ENCODE measurements at places on chromosomes 7 and 10.

GRCh38 chr7:50397320-50397970 is 52.7 kb downstream of the FIGNL1 start:
- no peak for DNase-seq

DNA sequence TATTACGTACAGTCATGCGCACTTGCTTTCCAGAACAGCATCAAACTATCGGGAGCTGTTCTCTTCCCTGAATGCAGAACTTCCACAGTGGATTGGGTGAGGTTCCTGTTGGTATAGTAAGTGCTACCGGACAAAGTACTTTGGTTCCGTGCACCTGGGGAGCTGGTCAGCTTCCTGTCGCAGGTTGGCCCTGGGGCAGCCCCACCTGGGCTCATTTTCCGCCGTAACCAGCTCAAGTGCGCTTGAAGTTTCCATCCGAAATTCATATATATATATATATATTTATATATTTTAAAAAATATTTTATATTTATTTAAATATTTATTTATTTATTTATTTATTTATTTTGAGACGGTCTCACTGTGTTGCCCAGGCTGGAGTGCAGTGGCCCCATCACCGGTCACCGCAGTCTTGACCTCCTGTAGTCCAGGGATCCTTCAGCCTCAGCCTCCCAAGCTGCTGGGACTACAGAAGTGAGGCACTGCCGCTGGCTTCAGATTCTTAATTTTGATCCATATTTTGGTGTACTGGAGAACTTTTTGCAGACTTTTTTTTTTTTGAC is 6.5 kb downstream of the SCART1 start:
- no peak for DNase-seq

DNA sequence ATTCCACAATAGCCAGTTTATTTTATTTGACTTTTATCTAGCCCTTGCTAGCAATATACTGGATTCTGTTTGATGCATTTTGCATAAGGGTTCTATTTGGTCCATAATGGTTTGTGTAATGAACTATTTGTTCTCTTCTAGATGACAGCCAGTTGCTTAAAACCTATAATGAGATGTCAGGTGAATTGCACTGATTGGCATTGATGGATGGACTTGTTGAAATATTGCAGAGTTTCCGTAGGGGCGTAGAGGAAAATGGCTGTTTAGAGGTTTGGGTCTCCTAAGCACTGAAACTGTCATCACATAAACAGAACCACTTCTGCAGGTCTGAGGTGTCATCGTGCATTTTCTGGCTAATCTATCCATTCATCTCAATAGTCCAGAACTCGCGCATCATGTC is 124.9 kb upstream of the HDAC9 start:
- DNase-seq = no peak

- DNase-seq = no peak
These were observed 4.9 kb upstream of the RRP12 start for GRCh38 chr10:97406064-97406463.

DNA sequence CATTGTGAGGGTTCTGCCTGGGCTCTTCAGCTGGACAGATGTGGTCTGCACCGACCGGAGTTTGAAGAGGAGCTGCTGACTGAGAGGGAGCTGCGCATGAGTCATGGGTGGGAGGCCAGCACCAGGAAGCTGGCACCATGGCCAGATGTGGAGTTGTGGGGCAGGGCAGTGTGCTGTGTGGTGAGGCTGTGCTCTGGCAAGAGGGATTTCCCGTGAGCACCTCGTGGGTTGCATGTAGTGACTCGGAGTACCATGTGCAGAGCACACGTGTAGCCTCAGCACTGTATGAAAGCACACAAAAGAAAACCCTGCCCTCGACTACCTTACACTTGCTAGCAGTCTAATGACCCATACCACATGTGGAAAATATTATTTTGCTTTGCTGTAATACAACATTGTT is 103.4 kb downstream of the WNT2 start:
- no peak for DNase-seq

GRCh38 chr7:101666741-101667140 is 37.6 kb upstream of the MYL10 start:
- DNase-seq = no peak

DNA sequence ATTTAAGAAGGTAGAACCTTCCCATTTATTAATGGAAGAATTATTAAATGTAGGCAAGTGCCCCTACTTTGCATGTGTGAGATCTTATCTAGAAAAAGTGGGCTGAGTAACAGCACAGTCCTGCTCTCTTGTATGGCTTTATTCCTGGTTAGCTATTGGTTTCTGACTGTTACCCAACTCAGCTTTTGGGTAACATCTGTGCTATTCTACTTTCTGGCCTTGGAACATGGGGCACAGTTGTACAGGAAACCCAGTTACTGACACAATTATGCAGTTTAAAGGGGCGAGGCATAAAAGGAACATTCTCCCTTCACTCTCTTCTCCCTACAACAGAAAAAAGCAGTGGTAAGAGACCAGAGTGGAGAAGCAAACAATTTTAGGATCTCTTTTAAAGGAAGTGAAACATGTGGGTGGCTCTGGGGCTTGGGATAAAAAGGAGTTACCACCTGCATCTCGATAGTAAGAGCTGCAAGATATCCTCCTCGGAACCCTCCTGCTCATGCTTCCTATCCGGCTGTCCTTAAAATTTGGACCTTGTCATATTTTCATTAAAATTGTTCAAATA is 16.0 kb downstream of the NUDT5 start:
- DNase-seq = no peak

GRCh38 chr10:61547297-61547696 is 94.1 kb upstream of the TMEM26 start:
- no peak for DNase-seq

GRCh38 chr7:24835643-24836042 is 78.4 kb upstream of the GSDME start:
- DNase-seq = no peak

GRCh38 chr10:124177180-124177518 is 83.8 kb upstream of the CHST15 start:
- no peak for DNase-seq

GRCh38 chr10:122244001-122244975 is 26.8 kb upstream of the BTBD16 start:
- DNase-seq = no peak

DNA sequence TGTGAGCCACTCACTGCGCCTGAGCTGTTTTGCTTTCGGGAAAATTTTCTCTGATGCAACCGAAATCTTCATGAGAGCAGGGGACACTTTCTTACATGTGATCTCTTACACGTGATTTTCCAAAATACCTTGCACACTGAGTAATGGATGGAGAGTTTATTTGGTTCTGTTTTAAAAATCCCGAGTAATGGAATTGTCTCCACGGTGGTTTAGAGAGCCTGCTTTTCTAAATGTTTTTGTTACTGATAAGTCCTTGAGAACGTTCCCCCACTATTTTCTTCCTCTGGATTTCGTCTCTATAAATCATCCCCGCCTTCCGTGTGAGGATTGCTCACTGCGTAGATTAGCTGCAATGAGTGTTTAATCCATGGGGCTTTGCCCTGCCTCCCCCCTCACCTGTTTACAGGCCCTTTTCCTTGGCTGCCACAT is 25.7 kb downstream of the CAMK1D start:
- no peak for DNase-seq

DNA sequence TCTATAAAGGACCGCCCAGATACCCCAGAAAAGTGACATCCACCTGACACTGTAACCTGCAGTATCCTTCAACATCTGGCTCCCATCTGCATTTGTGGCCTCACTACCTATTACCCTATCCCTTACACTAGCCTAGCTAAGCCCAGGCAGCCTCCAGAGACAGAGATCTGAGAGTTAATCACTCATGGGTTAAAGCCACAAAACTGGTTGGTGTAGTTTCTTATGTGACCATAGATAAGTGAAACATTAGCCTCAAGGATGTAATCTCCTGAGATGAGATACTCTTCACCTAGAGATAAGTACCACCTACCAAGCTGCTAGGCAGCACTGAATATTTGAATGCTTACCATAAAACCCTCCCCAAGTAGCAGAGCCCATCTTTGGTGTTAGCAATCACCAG is 35.4 kb downstream of the CTTNBP2 start:
- DNase-seq = no peak

- peak; percentile 22 for DNase-seq
These were observed 2.0 kb downstream of the YWHAG start for GRCh38 chr7:76356823-76357222.

DNA sequence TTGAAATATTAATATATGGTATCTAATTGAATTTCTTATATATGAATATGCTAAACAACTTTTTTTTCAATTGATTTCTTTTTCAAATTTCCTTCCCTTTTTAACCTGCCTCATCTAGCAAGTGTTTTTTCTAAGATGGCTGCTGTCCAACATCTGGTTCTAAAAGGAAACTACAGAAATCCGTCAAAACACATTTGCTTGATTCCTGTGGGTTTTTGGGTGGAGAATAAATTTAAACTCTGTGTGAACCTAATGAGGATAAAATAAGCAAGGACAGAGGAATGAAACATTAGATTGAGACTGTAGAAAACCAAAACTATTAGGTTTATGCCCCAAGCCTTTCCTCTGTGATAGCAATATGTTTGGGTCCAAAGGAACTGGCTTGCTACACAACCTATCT is 75.5 kb upstream of the STARD3NL start:
- DNase-seq = no peak

GRCh38 chr7:84847038-84847437 is 339.8 kb downstream of the SEMA3D start:
- DNase-seq = no peak

DNA sequence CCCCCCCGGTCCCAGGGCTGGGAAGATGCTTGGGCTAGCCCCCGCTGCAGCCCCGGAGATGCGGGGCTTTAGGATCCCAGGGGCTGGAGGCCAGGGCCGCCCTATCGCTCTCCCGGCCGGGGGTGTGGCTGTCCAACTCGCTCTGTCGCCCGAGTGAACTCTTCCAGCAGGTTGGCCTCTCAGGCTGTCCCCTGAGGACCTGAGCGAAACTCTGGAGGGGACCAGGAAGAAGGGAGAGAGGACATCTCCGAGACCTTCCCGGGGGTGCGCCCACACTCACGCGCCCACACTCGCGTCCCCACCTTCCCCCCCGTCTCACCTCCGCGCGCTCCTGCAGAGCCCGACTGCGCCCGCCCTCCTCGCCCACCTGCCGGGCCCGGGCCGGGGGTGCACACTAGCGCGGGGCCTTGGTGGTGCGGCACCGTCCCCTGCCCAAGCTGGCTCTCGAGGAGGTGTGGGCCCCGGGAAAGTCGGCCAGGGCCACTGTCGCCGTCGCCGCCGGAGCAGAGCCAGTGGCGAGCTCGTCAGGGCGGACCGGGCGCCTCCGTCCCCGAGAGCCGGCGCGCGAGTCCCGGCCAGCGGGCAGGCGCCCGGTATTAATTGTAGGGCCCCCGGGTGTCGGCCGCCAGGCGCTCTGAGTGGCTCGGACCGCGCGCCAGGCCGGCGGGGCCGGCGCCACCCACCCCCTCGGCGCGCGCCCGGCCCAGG is 101.7 kb upstream of the SVIL start:
- DNase-seq = peak; percentile 3

- DNase-seq = no peak
These were observed 95.1 kb upstream of the PFKP start for GRCh38 chr10:2972216-2972615.

DNA sequence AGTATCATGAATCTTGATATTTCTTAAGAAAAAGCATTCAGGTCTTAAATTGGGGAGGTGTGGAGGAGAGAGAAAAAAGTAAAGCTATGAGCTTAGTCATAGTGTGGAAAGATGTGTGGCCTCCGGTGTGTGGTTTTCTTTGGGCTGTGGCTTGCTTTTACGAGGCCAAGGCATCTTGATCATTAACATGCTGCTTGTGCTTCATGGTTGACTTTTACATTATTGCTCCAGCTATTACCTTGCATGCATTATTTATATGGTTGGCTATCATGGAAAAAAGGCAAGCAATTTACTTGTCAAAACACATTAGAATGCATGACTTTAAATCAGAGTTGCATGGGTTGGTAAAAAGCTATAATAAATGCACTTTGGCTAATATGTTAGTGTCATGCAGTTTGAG is 300.7 kb upstream of the ADARB2 start:
- DNase-seq = no peak

- no peak for DNase-seq
These were observed 169.2 kb upstream of the CDC14C start for GRCh38 chr7:48755061-48755555.

DNA sequence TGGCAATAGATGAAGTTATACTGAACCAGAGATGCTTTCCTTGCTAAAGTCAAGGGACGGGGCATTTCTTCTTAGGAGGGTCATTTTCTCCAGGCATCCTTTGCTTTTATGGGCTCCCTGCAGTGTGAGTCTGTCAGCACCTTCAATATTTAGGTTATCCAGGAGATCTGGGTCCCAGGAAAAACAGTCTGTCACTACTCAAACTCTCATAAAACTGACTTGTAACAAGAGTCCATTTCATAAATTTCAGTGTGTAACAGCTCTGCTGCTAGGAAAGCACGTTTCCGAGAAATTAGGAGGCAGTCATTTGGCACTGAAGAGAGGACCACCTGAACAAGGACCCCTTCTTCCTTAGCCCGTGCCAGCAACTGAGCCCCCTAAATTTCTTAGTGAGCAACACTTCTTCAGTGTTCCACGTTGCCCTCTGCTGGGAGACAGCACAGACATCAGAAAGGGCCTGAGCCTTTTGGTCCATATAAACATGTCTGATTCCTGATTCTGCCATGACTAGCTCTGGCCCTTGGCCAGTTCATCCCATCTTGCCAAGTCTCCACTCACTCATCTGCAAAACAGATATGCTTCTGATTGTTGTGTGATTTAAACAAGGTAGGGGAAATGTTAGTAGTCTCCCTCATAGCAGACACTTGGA is 7.2 kb downstream of the GCC1 start:
- no peak for DNase-seq

DNA sequence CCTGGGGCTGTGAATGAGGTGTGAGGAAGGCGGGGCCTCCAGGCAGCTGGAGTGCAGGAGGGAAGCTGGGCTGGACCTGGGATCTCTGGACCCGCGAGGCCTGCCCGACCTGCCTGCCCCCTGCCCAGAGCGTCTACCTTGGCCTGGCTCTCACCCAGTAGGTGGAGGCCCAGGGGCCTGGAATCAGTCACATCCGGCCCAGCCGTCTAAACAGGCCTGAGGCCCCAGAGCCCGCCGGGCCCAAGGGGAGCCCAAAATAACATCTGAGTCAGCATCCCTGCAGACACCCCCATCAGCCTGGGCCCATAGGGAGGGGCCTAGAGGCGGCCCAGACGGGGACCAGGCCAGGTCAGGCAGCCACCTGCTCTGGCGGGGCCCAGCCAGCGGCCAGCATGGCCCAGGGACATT is 15.1 kb upstream of the ELN start:
- no peak for DNase-seq

- DNase-seq = no peak
These were observed 14.1 kb downstream of the SH2B2 start for GRCh38 chr7:102300643-102301221.

DNA sequence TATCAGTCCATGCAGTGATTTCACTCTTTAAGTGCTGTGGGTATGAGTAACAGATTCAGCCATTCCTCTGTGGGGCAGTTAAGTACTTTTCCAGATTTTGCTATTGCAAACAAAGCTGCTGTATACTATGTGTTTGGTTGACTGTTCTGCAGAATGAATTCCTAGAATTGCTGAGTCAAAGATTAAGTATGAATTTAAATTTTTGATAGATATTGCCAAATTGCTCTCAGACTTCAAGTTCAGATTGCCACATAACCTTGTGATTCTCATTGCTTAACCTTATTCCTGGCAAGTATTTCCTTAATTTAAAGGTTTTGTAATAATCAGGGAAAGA is 21.6 kb upstream of the SAR1A start:
- no peak for DNase-seq
